ENCODE measurements at places on chromosomes 13 and 19.

DNA sequence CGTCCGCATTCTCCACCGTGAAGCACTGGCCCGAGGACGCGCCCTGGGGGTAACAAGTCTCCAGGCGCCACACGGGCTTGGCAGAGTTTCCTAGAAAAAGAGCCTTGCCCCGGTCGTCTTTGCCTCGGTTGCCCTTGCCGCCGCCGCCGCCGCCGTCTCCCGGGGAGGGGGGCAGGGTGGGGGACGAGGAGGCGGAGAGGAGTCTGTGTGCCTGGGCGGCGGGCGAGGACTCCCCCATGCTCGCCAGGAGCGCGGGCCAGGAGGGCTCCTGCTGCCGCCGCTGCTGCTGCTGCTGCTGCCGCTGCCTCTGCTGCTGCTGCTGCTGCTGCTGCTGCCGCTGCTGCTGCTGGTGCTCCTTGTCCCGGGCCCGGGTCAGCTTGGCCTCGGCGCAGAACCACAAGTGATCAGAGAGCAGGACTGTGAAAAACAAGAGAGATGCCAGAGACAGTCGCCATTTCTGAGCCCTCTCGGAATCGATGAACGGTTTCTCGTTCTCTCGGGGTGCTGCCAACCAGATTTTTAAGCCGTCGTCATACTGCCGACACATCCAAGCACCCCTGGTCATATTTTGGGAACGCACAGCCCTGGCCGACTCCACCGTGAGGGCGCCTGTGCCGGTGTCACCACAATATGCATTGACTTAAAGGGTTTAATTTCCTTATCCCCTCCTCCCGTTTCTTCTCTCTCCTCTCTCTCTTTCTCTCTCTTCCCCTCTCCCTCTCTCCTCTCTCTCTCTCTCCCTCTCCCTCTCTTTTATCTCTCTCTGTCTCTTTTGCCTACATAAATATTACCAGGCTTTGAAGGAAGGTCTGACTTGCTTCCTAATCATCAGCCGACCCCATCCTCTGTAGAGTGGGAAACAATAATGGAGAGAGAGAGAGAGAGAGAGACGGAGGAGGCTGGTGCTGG, 349.1 kb downstream of the LIG4 start:
- DNase-seq, result peak; percentile 45

DNA sequence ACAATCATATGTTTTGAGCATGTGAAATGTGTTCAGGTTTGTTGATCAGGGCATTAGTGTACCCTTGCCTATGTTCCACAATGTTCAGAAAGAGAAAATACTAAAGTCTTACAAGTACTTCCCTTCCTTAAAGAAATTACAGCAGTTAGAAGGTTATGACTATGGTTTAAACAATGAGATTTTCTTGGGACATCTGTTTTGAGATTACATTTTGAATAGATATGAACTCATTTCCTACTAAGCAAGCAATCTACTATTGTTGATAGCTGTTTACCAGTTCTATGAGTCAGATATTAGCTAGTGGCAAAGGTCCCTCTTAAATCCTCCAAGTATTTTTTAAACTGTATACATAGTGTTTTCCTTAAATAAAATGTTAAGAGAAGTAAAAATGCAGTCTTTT, 241.3 kb downstream of the DACH1 start:
- DNase-seq, result no peak

- peak; percentile 20 for DNase-seq
These were observed 4.3 kb upstream of the ZNF17 start for GRCh38 chr19:57406516-57407123.

- DNase-seq, result peak; percentile 57
These were observed 1769.0 kb upstream of the PCDH20 start for GRCh38 chr13:63184693-63185092.

All from ACHN (cell line).